ENCODE measurements at places on chromosomes 6 and 20.

GRCh38 chr20:50369225-50370035 lies 140.8 kb upstream of the PTPN1 start:
- DNase-seq, result no peak

- DNase-seq, result no peak
Measured at GRCh38 chr6:40440053-40440452, 147.1 kb downstream of the LRFN2 start.

DNA sequence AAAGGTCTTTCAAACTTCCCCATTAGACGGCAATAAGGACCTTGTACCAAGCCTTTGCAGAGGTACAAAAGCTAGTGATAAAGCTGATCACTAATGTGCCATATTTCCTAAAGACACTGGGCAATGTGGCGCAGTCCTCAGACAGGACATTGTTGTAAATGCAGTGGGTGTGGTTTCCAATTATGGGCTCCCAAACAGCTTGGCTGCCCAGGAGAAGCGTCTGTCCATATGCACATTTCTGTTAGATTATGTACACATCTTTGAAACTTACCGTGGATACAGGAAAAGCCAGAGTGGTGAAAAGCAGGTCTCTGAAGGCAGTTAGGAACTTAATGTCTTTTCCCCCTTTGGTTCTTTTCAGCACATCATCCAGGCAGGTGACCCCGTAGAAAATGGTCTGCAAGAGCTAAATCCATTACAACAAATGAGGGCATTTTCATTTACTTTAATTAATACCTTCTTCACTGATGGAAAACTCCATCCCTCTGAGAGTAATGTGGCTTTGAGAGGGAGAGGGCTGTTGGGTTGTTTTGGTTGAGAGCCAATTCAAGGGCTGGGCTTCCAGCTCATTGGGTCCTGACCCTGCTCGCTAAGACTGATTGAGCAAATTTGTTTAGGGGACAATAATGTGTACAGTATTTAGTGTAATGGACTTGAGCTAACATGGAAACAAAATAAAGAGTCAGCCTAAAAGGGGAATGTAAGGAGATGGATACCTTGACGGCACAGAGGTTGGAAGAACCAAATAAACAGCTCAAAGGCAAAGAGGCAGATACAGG lies 10.4 kb downstream of the ADTRP start:
- DNase-seq, result no peak

DNA sequence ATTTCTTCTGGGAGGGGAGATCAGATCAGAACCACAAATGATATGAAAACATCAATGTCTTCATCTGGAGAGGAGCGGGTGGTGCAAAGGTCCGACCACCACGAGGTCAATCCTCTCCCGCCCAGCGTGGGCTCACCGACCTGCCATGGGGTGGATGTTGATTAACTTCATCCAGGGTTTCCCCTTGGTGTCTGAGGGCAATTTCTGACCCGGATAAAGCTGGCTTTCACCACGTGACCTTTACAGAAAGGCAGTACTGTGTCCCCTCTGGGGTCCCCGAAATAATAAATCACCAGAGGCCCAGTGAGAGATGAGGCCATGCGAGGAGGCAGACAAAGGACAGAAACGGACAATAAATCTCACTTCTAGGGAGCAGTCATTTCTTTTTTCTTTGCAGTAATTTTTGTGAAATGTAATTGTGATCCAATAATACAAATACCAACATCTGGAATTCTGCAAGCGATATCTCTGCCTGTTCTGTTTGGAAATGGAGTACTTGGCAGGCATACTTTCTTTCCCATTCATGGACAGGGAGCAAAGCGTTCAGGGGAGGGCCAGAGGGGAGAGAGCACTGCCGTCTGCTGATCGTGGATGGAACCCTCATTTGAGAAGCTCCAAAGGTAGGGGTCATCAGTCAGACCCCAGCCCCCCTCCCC lies 55.1 kb upstream of the APCDD1L start:
- no peak for DNase-seq

DNA sequence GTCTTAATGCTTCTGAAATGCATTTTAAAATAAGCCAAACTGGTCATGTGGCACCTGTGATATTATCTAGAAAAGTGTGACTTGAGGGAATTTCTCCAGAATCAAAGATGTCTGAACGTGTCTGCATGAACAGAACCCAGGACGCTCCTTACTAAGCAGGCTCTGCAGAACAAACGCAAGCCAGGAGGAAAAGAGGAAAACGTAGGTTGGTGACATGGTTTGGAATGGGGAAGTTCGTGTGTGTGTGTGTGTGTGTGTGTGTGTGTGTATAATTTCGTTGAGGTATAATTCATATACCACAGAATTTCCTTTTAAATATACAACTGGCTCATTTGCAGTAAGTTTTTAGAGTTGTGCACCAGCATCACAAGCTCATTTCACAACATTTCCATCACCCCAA lies 200.5 kb upstream of the FOXQ1 start:
- DNase-seq, result no peak

- no peak for DNase-seq
Measured at GRCh38 chr6:33683051-33683571, 28.4 kb downstream of the UQCC2 start.

GRCh38 chr6:127864701-127865100 lies 36.2 kb downstream of the THEMIS start:
- no peak for DNase-seq

- no peak for DNase-seq
Measured at GRCh38 chr6:89356642-89357170, 4.2 kb upstream of the UBE2J1 start.

DNA sequence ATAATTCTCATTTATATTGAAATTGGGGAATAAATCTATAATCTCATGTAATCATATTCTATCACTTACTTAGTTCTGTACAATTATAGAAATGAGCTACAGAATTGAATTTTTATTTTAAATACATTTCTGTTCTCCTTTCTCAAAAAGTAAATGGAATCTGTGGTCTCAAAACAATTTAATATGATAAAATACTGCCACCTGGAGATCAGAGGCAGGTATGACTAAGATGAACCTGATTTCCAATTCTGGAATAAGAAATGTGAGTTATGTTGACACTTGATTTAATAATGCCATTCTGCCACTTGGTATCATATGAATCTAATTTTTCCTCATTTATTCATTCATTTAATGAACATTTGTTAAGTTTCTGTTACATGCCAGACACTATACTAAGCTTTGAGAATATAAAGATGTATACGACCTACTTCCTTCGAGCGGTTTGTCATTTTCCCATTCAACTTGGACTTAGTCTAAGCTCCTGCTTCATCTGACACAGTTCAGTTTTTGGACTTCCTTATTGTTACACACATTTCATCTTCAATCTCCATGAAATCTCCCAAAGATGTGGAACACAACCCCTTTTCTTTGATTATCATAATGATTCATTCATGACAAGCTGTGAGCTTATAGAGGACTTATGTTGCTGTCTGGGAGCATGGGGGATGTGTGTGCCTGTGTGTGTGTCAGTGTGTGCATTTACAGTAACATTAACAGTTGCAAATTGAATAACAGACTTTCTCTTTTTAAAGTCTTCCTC lies 7.5 kb upstream of the CCDC28A start:
- no peak for DNase-seq

DNA sequence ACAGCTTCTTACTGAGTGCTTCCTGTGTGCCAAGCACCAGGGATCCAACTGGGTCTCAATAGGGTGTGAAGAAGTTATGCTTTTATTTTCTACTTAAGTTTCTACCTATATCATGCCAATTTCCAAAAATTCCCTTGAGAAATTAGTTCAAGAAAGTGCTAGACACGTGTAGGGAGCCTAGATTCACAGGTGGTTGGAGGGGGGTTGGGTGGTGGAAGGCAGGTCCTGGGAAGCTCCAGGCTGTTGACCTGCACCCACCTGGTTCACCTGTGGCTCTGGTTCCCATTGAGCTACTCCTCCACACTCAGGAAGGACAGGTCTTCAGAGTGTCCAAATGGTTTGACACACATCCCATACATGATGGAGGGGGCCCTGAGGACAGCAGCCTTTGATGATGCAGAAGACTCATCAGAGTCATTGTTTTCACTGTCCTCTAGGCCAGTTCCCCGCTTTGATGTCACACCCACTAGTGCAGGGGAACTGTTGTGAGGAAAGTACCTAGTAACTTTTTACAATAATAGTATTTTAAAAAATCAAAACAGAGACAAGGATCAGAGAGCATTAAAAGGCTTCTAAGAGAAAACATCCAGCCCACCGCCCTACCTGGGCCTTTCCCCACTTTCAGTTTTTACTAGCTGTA lies 39.8 kb upstream of the MYL9 start:
- no peak for DNase-seq

- no peak for DNase-seq
Measured at GRCh38 chr6:6843057-6843627, 254.6 kb downstream of the LY86 start.

DNA sequence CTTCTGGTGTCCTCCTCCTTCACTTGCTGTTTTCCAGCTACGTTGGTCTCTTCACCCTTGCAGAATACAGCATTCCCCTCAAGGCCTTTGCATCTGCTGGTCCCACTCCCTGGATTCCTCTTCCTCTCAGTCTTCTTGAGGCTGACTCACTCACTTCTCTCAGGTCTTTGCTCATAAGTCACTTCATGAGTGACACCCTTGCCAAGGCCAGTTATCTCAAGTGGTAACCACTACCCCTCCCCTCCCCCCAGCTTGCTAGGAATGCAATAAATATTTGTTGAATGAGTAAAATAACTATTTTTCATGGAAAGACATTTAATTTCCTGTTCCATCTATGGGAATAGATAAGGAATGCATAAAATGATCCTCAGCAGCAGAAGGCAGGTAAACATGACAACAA lies 131.7 kb downstream of the PLCB4 start:
- DNase-seq, result no peak

GRCh38 chr6:15441981-15442380 lies 196.1 kb downstream of the JARID2 start:
- DNase-seq, result no peak

GRCh38 chr6:41621802-41622201 lies 16.5 kb upstream of the MDFI start:
- DNase-seq, result no peak

GRCh38 chr20:19129976-19130612 lies 82.3 kb upstream of the SLC24A3 start:
- no peak for DNase-seq

DNA sequence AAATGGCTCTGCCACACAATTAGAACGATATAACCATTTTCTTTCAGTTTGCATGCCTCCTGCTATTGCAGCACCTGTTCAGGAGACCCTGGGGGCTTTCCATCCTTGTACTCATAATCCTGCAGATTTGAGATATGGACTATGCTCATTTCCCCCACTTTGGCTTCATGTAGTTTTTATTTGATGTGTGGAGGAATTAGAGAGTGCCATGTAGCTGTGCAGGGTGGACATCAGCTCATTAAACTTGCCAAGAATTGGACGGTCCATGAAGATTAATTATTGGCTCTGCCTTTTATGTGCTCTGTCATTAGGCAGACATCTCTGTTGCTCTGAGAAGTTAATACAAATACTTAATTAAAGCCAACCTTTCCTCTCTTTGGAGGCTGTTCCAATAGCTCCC lies 66.2 kb upstream of the CD83 start:
- DNase-seq, result no peak

DNA sequence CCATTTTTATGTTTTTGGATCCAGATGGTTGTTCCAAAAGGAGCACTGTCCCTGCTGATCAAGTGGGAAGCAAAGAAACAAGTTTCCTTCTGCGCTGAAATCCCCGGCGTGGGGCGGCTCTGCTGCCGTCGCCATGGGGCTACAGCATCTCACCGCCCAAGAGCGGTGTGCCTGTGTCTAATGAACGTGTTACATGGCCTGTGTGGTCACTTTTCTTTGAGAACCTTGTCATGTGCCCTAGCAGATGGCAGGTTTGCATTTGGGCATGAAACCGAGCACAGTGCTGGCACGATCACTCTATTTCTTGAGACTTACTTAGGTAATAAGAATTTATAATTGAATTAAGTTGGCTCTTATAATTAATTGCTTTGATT lies 51.9 kb downstream of the ZDHHC14 start:
- DNase-seq, result no peak

- DNase-seq, result no peak
Measured at GRCh38 chr6:156752666-156753301, 24.4 kb upstream of the ARID1B start.

DNA sequence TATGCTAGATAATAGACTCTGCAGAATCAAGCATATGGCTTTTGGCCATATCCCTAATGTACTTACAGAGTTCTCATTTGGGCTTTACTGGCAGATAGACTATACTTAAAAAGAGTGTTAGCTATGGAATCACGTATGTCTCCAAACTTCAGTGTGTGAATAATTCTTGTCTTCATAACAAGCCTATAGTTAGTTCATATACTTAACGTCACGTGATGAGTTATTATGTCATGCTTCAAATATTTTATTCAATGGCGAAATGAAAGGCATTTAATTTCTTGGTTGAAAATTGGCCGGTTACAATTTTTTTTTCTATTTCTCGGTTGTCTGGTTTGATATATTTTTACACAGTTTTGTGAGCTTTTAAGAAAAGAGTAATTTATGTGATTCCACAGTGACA lies 62.7 kb downstream of the MEI4 start:
- DNase-seq, result no peak

DNA sequence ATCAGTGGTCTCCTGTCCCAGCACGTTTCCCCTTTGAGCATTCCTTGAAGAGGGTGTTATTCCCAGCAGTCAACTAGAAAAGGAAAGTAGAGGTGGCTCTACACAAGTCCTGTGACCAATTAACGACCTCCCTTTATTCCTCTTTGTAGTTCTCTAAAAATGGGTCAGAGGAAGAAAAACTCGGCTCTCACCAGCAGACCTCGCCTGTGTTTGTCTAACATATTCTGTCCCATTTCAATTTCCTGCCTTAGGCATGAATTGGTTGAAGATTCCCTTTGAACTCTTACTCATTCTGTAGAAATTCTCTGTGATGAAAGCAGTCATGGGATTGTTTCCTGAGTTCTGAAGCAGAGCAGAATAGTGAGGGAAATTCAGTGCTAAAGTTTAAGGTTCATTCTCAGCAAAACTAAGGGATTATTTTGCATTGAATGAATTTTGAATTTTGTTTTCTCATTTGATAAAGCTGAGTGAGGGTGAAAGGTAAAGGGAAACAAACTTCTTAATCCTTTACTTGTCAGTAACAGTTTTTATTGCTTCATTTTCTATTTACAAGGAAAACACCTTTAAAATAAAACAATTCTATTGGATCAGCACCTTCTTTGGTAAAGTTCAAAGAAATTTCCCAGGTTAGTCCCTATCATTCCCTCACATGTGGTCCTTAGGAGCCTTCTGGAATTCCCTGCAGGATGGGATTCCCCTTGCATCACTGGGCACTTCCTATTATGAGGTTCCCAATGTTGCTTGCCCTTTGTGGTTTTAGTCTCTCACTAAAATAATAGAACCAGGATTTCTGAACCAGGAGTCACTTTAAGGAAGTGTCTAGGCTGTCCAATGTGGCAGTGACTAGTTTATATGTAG lies 105.8 kb downstream of the SLX4IP start:
- DNase-seq, result no peak

Measured in lower leg skin (tissue), 4 donors.